ENCODE measurements at places on chromosomes 7 and 10.

DNA sequence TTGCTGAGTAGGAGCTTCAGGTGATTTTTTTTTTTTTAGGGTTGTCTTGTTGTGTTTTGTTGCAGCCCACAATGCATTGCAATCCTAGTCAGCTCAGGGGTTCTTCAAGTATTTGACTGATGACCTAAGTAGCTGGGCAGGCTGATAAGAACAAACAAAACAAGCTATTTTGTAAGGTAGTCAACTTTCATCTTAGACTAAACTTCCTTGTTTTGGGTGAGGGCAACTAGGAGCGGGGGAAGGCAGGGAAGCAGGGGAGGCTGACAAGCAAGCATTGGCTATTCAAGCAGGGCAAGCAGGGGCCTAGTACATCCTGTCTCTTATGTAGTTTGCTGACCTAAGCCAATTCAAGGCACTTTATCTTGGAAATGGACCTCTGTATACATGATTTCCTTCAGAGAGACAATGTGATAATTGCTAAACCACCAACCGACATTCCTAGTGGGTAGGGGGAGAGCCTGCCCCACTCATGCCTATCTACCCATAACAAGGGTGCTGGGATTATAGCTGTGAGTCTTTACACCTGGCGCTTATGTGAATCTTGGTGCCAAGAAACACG, 163.3 kb upstream of the PRKCQ start:
- DNase-seq: no peak

GRCh38 chr7:42403831-42404230, 166.8 kb upstream of the GLI3 start:
- no peak for DNase-seq

GRCh38 chr7:123665896-123666295, 10.2 kb downstream of the LMOD2 start:
- DNase-seq: no peak

GRCh38 chr7:105647591-105647990, 66.3 kb upstream of the EFCAB10 start:
- DNase-seq: no peak

- no peak for DNase-seq
These were observed 9.4 kb downstream of the PDK4 start for GRCh38 chr7:95586951-95587301.

GRCh38 chr10:24502006-24502405, 221.7 kb downstream of the ARHGAP21 start:
- DNase-seq: no peak

GRCh38 chr10:31958856-31959255, 30.2 kb upstream of the ARHGAP12 start:
- DNase-seq: no peak

GRCh38 chr7:150412016-150412415, 32.9 kb downstream of the ZNF775 start:
- peak; percentile 73 for DNase-seq

DNA sequence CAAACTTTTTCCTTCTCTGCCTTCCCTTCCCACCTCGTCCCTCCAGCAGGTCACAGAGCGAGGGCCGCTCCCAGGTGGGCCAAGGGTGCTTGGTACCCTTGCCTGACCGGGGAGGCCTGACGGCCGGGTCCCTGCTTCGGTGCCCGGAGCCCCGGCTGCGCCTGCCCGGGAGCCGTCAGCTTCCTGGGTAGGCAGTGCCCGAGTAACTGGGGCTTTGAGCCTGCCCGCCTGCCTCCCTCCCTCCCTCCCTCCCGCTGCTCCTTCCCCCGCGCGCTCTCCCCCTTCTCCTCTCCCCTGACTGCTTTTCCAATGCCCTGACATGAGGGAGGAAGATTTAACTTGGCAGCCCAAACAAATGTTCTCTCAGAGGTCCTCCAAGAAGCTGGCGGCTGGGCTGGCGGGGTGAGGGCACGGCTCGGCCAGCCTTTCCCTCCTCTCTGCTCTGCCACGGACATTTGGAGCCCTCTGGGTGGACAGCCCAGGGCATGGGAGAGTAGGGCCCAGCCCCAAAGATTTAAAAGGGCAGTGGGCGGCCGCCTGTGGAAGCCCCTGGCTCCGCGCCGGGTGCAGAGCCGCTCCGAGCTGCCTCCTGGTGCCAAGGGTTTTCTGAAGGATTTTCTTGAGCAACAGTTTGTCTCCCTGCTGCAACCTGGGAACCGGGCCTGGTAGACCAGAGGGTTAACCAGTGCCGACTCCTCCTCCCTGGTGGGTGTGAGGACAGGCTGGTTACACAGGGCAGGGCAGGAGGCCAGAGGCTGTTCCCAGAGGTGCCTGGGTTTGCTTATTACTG, 2.0 kb downstream of the ZMIZ1 start:
- DNase-seq: no peak

DNA sequence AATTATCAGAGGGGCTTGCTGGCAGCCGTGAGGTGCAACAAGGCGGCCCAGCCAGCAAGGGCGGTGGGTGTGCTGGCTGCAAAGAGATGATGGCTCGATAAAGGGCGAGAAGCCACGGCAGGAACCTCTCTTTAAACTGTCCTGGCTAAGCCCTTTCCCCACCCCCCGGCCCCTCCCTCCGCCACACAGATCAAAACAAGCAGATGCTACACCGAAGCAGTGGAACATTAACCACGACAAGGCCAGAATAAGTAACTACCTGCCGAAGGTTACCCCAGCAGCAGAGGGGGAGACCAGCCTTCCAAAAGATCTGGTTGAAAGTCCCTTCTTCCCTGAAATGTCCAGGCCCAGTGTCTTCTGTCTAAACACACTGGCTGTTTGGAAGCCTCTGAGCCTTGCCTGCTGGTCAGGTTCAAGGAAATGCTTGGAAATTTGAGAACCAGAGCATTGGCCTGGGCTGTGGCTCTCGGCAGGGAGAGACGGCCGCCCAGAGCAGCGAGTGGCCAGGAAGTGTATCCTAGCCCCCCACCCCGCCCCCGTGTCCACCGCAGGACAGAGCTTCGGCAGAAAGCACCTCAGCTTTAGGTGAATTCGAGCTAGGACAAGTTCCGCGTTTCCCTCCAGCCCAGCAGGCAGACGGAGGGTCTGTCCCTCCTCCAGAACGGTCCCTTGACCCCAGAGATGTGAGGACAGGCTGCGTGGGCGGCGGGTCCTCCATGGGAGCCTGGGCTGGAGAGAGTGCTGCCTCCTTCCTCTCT, 2.1 kb downstream of the FAM20C start:
- DNase-seq: no peak

GRCh38 chr7:116566666-116567065, 41.8 kb downstream of the CAV1 start:
- DNase-seq: no peak

DNA sequence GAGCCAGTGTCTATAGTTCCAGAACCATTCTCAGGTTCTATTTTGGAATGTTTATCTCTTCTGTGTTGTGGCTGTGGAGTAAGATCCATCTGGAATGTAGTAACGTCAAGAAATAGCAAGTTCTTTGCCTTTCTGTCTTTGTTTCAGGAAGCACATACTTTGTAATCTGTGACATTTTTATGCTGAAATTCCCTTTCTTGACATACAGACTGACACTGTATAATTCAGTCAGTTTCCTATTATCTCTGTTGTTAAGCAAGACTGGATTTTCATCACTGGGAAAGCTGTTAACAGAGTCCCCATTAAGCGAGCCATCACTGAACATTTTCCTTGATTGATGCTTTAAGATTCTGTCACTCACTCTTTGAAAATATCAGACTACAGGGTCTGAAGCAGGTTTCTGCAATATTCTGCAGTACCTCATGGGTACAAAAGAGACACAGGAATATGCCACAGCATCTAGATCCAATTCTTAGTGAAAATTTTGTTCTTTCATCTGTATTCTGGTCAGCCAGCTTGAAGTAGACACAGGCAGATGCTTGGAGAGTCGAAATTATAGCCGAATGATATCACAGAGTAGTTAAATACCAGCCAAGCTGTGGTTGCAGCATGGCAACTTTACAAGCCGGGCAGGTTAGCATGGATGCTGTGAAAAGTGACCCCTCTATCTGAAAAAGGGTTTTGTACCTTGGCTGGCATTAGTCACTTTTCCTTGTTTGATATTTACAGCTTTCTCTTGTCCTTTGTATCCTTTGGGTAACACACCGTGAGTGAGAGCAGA, 62.6 kb downstream of the CACNB2 start:
- no peak for DNase-seq

DNA sequence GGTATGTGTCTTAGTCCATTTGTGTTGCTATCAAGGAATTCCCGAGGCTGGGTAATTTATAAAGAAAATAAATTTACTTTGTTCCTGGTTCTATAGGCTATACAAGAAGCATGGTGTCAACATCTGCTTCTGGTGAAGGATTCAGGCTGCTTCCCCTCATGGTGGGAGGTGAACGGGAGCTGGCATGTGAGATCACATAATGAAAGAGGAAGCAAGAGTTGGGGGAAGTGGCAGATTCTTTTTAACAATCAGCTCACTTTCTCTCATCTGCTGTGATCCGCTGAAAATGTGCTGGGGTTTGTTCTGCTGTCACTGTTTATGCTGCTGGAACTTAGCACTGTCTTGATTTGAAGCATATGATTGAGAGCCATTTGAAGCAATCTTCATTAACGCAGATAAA, 730.0 kb upstream of the SORCS1 start:
- DNase-seq: no peak

- no peak for DNase-seq
These were observed 80.8 kb upstream of the COL1A2 start for GRCh38 chr7:94313926-94314325.

DNA sequence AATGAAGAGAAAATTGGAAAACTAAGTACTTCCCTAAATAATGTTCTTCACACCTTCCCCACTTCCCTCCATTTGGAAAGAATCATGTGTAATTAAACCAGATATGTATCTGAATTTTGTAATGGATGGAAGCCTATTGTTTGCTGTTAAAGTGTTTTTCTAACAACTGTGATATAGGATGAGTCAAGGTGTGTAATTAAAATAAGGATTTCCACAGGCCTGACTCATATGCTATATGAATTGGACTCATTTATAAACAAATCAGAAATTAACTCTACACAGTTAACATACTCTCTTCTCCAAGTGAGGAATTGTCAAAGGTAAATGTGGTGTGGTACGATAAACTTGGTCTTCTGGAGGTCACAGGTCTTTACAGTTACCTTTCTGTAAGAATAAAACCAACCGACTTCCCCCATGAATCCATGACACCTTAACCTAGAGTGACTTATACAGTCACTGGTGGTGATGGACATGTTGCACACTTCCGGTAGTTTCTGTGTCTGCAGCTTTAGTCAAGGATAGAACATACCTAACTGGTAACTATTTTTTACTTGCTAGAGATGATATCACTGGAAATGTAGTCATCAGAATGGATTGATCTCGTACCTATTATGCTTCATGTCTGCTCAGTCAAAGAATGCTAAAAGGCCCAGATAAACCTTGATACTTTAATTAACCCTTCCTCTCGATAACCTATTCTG, 12.8 kb downstream of the PNLIPRP3 start:
- DNase-seq: no peak

DNA sequence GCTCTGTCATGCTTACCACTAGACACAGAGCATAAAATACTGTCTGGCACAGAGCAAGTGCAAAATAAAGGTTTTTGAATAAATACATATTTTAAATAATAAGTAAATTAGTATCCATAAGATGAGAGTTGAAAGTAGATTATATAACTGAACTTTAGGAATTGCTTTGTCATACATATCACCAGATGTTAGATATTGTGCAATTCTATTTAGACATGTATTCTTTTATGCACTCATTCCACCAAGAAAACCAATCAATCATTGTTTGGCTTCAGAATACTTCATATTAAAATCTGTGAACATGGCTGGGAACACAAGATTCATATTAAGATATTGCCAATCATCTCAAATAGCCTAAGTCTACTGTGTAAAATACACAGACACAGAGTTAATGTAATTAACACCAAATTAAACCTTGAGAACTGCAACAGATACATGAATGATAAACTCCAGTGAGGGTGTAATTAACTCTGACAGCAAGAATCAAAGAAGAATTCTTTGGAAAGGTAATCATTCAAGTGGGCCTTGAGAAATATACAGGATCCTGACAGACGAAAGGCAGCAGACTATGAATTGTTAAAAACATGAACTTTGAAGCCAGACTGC, 201.0 kb upstream of the PTN start:
- DNase-seq: no peak

GRCh38 chr7:55325371-55325792, 39.8 kb upstream of the LANCL2 start:
- peak; percentile 71 for DNase-seq

DNA sequence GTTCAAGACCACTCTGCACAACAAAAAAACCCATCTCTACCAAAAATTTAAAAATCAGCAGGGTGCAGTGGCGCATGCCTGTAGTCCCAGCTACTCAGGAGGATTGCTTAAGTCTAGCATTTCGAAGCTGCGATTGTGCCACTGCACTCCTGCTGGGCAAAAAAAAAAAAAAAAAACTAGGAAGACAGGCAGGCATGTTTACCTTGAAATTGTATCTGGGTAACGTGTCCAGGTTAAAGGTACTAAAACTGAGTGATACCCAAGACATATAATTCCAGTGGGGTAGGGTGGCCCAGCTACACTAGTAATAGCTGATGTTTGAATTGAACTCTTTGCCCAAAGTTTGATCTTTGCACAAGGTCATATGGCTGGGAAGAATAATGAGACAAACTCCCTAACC, 16.2 kb downstream of the GHITM start:
- no peak for DNase-seq

DNA sequence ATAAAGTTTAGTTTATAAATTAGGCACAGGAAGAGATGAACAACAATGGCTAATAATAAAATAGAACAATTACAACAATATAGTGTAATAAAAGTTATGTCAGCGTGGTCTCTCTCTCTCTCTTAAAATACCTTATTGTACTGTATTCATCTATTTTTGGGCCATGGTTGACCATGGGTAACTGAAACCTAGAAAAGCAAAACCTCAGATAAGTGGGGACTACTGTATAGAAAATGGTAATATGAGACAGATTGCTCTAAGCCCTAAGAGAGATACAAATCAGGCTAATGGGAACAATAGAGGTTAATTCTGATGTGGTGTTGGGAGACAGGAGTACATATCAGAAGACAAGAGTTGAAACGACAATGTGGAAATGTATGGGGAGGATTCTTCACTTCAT, 86.2 kb downstream of the ZNF365 start:
- no peak for DNase-seq

DNA sequence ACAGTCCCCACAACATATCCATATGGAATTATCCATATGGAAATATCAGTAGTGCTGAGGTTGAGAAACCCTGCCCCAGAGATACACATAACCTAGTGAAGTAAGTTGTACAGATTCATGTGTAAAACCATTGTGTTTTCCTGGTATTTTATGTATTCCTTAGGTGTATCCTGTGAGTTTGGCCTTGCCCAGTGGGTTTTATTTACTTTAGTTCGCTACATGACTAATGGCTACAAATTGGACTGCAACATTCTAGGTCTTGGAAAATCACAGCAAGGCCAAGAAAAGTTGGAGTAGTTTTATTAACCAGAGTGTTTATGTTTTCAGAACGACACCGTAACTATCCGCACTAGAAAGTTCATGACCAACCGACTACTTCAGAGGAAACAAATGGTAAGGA, 1.4 kb downstream of the RPS24 start:
- DNase-seq: no peak

Data from posterior cingulate gyrus (tissue), 11 donors.